NCI-H226 (cell line): ENCODE measurements at places on chromosomes 2 and 18.

GRCh38 chr2:161371869-161372268 lies 44.2 kb upstream of the TBR1 start:
- no peak for DNase-seq

DNA sequence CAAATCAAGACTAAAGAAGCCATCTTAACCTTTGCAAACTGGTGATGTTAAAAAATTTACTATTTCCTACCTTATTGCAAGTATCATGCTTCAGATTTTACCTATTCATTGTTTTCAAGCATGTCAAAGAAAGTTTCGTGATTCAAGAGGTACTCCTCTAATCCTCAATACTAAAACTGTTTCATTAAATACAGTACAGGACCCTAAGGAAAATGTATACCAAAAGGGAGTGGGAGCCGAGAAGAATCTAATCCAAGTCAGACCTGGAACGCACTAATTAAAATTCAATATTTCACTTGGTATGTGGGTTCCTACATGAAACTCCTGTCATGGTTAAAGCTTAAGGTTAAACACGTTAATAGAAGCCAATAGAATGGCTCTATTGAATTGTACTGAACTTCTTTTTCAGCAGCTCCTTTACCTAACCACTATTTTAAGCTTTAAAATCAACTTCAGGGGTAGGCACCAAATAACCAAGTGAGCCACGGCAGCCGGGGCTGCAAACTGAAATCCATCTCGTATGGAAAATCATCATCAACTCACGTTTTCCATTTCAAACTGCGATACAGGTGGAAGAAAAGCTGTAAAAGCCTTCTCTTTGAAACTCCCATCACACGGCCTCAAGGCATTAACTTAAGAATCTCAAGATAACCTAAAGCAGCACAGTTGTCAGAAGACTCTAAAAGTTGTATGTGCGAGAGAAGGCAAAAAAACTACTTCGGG lies 188.8 kb downstream of the ZEB2 start:
- no peak for DNase-seq

- no peak for DNase-seq
These were observed 179.1 kb upstream of the LYPD1 start for GRCh38 chr2:132849118-132849517.

- peak; percentile 18 for DNase-seq
These were observed 2.7 kb upstream of the TMBIM1 start for GRCh38 chr2:218295029-218295428.

DNA sequence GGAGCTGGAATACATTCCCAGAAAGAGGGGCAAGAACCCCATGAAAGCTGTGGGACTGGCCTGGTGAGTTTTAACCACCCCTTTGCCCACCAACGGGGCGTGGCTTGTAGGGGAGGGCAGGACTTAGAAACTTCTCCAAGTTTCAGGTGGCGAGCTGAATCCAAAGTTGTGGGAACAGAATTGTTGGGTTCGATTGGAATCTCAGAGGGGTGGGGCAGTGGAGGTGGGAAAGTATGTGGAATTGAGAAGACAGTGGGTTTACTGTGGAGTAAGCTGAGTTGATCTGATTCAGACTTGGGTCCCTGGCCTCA lies 1.1 kb downstream of the PNKD start:
- DNase-seq: no peak

DNA sequence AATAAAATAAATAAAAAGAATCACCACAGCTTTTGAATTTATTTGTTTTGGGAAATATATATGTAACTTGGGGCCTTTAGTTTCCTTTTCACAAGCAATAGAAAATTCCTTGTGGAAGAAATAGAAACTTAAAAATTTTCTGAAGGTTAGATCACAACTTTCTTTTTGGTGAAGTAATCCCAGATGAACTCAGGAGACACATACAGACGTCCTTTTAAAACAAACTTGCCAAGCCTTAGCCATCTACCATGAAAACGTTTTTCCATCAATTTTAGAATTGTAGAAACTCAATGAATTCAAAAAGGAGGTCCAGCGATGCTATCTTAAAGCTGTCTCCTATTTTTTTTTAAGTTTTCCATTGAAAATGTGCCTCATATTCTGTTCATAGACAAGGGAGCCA lies 225.6 kb downstream of the ASXL3 start:
- no peak for DNase-seq

DNA sequence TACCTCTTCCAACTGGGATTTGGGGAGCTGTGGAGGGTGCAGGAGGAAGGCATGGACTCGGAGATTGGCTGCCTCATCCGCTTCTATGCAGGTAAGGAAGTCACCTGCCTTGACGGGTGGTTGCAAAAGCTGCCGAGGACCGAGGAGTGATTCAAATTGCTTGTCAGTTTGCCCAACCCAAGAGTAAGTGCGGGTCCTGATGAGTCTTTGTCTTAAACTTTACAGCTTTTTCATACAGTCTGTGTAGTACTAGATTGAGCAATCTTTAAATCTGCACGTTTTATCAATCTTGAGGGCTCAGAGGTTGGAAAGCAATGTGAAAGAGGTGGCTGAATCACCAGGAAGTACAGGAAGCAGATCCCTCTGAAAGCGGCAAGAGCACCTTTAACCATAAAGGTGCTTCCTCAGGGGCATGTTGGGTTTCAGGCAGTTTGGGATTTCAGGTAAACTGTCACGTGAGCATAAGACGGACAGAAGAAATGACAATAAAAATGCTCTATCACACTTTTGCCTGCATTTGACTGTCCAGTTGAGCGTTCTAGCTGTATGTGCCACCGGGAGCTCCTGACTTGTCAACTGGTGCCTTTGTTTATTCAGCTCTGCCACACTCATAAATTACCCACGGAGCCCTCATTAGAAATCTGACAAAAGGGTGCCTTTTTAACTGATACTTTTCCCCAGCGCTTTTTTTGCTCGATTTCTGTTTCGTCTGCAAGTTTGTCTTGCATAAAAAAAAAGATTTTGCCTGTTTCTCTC lies 2.0 kb downstream of the PHLPP1 start:
- DNase-seq: peak; percentile 29

GRCh38 chr2:191384829-191385228 lies 139.6 kb downstream of the MYO1B start:
- no peak for DNase-seq

DNA sequence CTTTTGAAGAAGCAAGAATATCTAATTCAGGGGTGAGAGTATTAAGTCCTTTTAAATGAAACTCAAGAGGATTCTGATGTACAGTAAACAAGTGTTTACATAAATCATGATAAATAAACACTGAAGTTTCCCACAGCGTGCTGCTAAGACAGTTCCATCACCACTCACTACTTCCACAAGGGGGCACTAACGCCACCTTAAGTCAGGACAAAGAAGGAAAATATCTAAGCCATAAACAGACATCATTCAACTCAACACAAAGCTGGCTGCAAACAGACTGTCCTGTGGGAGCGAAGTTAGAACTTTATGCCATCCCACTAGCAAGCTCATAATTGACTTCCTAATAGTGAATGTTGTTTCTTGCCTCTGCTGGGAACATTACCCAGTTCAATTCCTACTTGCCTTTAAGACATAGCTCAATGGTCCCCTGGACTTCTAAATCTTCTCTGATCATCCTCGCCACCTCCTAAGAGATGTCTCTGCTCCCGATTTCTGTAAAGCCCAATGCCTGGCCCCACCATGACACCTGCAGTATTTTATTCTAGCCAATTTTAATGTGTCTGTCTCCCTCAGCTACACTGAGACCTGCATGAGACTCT lies 36.5 kb downstream of the MRPL44 start:
- peak; percentile 48 for DNase-seq

GRCh38 chr2:230796280-230796862 lies 68.4 kb upstream of the ITM2C start:
- DNase-seq: no peak
